DMS153 (cell line): ENCODE measurements at places on chromosomes 13 and 19.

DNA sequence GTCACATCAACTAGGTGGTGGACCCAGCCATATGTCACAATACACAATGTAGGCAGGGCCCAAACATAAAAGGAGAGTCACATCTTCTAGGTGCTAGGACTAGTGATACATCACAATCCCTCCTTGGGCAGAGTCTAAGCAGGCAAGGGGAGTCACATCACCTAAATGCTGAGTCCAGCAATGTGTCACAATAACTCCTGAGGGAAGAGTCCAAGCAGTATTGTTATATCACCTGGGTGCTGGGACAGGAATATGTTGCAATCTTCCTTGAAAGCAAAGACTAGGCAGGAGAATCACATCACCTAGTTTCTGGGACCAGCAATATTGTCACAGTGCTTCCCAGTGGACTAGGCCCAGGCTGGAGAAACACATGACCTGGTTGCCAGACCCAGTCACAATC lies 29.4 kb upstream of the ZNF729 start:
- no peak for DNase-seq

- no peak for DNase-seq
Observed at GRCh38 chr19:18150776-18151624, 2.0 kb upstream of the PIK3R2 start.

GRCh38 chr19:7149956-7150705 lies 80.6 kb downstream of the ZNF557 start:
- no peak for DNase-seq

- DNase-seq: peak; percentile 30
Observed at GRCh38 chr13:27341616-27342015, 71.0 kb downstream of the RASL11A start.

GRCh38 chr13:95568131-95568530 lies 15.6 kb downstream of the CLDN10 start:
- DNase-seq: no peak

DNA sequence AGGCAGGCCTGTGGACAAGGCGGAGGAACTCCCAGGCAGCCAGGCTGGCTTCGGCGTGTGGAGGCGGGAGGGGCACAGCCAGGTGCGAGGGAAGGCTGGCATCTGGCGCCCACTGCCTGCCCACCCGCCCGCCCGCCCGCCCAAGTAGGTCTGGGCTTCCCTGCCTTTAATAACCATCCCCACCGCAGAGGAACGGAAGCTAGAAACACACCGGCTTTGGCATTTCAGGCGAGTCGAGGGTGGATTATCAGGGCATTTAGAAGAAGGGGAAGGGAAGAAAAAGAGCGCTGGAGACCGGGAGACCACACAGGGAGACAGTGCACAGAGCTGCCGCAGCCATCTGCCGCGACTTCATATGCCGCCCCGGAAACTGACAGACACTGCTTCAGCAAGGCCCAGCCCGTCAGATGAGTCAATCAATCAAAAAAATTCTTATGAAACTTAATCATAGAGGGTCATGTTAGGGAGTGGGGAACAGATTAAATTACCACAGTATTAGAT lies 199.7 kb downstream of the TSHZ3 start:
- DNase-seq: no peak

- DNase-seq: no peak
Observed at GRCh38 chr13:99075268-99076191, 97.7 kb upstream of the DOCK9 start.

DNA sequence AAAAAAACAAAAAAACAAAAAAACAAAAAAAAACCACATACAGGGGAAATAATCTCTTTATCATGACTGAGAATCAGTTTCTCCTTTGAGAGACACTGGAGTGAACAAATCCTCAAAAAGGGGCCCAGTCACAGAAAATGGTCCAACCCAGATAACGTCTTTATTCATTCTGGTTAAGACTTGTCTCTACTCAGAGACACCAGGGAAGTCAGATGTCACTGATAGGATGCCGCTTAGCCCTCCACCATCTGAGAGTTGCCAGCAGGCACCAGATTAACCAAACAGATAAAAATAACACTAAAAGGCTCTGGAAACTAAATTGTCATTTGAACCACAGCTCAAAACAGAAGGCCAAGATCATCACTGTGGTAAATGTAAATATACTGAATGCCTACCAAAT lies 1163.4 kb upstream of the ATXN8OS start:
- DNase-seq: no peak

- no peak for DNase-seq
Observed at GRCh38 chr13:39379118-39379517, 223.9 kb downstream of the LHFPL6 start.

DNA sequence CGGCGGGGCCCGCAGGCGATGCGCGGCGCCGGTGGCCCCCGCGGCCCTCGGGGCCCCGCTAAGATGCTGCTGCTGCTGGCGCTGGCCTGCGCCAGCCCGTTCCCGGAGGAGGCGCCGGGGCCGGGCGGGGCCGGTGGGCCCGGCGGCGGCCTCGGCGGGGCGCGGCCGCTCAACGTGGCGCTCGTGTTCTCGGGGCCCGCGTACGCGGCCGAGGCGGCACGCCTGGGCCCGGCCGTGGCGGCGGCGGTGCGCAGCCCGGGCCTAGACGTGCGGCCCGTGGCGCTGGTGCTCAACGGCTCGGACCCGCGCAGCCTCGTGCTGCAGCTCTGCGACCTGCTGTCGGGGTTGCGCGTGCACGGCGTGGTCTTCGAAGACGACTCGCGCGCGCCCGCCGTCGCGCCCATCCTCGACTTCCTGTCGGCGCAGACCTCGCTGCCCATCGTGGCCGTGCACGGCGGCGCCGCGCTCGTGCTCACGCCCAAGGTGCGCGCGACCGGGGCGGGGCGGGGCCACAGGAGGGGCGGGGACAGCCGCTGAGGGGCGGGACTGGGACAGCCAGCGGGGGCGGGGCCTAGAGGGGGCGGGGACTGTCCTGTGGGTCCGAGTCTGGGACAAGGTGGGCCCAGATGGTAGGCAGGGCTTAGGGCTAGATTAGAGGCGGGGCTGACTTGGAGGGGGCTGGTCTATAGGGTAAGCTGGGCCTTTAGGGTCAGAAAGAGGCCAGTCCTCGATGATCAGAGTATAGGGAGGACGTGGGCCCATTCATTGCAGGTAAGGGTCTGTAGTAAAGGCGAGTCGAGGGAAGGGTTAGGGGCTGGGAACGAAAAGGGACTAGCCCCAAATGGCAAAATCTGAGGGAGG lies 5.1 kb downstream of the GRIN2D start:
- DNase-seq: peak; percentile 85

DNA sequence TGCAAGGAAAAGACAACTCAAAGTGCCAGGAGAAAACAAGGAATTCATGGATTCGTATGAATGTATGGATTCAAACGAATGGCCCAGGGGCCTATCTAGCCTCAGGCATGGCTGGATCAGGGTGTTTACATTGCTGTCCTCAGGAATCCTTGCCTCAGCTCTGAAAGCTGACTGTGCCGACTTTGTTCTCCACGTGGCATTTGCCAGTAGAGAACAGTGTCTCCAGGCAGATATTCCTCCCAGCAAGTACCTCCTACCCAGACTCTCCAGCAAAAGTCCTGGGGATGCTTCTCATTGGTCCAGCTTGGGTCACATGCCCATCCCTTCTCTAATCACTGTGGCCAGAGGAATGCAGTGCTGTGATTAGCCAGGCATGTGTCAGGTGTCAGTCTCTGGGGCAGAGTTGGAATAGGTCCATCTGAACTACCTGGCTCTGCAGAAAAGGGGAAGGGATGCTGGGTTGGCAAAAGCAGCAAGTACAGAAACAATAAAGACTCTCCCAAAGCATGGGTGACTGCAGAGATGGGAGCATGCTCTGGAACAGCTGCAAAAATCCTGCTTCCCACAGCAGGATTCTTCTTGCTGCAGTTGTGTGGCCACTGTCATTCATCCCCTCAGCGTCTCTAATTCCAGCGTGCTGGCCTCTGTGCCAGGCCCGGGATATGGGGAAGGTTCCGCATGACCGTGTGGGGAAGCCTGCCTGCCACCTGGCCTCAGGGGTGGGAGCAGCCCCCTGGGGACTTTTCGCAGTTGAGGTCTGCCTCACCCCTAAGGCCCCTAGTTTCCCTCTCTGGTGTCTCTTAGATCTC lies 30.0 kb downstream of the CCNE1 start:
- DNase-seq: no peak

DNA sequence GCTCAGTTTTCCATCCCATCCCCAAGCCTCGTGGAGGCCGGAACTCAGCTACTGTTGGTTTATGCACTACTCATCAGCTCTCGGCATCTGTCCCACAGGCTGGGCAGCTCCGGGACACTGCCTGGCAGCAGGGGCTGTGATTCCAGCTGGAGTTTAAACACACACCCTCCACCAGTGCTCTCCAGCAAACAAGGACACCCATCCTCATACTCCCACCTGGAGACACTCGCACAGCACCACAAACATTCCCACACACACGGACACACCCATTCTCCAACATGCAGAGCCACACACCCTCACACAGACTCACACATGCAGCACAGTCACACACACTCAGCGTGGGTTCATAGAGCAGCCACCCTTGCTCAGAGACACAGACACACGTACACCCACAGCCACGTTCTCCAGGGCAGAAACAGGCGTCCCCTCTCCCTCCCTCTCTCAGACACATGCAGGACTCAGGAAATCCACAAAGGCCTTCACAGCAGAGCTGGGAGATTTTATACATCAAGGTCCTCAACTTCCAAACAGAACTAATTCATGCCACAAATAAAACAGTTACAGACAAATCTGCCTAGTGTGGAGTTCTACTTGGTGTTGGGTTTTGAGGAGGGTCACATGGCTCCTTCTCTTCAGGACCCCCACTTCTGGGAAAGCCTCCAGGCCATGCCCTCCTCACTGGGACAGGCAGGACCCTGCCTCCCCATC lies 785.4 kb downstream of the UQCRFS1 start:
- DNase-seq: no peak

DNA sequence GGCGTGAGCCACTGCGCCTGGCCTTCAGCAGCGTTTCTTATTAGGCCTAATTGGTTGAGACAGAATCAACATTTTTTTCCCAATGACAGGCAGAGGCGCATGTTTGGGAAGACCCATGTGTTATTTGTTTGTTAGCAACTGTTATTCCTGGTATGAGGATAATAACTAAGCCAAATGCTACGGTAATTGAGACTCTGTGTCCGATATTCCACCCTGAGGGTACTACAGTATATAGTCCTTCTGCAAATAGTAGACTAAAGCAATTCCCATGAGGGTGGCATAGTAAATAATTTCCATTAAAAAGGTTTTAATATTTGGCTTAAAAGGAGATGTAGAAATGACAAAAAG lies 18.4 kb upstream of the CCL25 start:
- no peak for DNase-seq

DNA sequence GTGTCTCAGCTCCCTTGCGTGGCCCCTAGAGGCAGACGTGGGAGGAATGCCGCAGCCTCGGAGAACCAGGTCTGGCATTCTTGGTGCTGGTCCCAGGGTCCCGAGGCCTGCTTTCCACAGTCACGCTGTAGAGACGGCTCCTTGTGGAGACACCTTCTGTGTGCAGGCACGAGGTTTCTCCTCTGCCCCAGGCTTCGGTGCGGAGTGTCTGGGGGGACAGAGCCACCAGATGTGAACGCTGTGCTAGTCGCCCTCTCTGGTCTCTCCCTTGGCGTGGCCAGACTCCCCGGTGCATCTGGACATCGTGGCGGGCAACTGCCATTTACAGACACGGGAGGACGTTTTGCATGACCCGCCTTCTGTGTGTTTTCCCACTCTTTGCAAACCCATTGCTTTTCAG lies 7.5 kb upstream of the TMEM255B start:
- DNase-seq: no peak

DNA sequence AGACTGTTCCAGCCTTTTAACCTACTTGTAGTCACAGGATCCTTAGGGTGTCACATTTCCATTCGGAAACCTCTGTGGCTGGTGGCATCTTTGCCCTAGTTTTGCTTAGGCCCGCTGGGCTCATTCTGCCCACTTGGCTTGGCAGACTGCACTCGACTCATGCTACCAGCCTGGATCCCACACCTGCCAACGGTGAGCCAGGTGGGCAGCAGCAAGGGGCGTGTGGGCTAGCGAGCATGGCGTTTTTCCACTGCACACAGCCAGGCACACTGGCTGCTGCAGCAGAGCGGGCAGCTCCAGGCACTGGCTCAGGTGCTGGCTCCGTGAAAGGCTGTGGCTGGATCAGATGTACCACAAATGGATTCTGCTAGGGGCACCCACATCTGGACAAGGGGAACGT lies 838.2 kb downstream of the SLITRK6 start:
- DNase-seq: no peak

DNA sequence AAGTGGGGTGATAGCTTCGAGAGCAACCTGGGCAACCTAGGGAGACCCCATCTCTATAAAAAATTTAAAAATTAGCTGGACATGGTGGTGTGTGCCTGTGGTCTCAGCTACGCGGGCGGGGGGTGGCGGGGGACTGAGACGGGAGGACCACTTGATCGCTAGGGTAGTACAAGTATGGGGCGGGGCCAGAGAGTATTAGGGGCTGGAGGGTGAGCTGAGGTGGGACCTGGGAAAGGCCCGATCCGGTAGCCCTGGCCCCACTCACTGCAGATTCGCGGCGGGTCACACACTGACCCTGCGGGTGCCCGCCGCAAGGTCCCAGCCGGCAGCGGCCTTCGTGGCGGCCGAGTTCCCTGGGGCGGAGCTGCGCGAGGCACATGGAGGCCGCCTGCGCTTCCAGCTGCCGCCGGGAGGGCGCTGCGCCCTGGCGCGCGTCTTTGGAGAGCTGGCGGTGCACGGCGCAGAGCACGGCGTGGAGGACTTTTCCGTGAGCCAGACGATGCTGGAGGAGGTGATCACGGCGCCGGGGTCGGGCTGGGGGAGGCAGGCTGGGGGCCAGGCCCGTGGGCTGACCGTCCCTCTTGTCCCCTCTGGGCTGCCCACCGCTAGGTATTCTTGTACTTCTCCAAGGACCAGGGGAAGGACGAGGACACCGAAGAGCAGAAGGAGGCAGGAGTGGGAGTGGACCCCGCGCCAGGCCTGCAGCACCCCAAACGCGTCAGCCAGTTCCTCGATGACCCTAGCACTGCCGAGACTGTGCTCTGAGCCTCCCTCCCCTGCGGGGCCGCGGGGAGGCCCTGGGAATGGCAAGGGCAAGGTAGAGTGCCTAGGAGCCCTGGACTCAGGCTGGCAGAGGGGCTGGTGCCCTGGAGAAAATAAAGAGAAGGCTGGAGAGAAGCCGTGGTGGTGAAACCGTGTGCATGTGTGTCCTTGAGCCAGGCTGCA lies 2.0 kb upstream of the ARHGAP45 start:
- DNase-seq: no peak

DNA sequence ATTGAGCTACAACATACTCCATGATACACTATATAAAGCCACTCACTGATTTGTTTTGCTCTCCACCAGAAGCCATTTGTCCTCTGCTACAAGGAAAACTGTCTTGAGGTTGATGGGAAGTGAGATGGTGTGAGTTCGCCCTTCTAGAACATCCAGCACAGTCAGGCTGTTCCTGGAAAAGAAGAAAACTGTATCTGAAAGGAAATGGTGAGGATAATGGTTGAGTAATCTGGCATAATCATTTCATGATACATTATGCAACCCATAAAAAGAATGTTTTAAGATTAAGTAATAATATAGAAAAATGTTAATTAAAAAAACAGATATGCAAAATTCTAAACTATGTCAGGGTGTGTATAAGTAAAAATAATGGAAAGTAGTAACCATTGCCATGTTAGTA lies 233.9 kb downstream of the RGCC start:
- DNase-seq: no peak

- DNase-seq: no peak
Observed at GRCh38 chr13:97348569-97349100, 85.3 kb upstream of the RAP2A start.

- DNase-seq: no peak
Observed at GRCh38 chr19:36110487-36111199, at the start of gene OVOL3. TSS of gene OVOL3 (plus strand) at chr19:36111143. CDS start at chr19:36111203, 60 bp downstream.

GRCh38 chr19:16069813-16070365 lies 6.4 kb upstream of the TPM4 start:
- DNase-seq: no peak
